ENCODE measurements at places on chromosomes 5 and 9.
A peak's percentile ranks its signal among the peaks of the same experiment; 100 is the strongest.

DNA sequence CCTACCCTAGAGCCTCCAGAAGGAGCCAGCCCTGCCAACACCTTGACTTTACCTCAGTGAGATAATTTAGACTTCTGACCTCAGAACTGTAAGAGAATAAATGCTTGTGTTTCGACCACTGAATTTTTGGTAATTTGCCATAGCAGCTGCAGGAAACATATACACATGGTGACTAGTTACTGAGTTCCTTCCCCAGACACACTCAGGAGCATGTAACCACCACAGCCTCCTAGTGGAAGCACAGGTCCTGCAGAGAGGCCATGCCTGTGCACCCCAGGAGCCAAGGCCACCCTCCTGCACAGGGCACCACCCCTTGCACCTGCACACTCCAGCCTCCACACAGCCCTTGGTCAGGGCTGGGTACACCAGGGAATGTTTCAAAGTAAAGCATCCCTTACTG lies 7.6 kb upstream of the CAMSAP1 start:
- no peak for DNase-seq

DNA sequence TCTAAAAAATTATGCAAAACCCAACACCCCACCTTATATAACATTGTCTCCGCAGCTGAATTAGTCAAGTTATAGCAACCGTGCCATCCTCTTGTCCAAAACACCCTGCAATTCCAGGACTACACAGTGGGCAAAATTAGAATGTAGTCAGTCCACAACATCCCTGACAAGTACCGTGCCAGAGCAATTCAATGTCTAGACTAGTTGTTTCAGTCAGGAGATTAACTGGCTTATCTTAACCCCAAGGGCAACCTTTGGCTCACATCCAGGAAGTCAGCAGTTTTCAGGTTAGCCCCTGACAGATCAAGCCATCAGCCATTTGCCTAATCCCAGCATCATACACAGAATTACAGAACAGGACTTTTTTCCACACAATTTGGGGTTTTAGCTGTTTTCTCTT lies 240.8 kb upstream of the TMEM161B start:
- no peak for DNase-seq

GRCh38 chr9:93657331-93658111 lies 81.1 kb downstream of the PHF2 start:
- no peak for DNase-seq

GRCh38 chr9:108900176-108900575 lies 33.7 kb downstream of the ELP1 start:
- DNase-seq: no peak

DNA sequence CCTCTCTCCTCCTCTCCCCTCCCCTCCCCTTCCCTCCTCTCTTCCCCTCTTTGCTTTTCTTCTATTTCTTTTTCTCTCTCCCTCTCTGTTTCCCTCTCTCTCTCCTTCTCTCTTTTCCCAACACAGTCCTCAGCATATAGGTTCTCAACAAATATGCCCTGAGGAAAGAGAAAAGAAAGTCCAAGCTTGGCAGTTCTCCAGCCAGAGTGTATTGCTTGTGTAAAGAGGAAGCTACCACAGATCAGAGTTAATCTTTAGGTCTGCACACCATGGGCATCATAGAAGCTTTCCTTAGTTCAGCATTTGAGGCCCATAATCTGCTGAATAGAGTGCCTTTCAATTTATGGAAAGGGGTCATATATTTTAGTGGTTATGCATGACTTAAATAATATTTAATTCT lies 382.8 kb upstream of the WWC1 start:
- DNase-seq: no peak

DNA sequence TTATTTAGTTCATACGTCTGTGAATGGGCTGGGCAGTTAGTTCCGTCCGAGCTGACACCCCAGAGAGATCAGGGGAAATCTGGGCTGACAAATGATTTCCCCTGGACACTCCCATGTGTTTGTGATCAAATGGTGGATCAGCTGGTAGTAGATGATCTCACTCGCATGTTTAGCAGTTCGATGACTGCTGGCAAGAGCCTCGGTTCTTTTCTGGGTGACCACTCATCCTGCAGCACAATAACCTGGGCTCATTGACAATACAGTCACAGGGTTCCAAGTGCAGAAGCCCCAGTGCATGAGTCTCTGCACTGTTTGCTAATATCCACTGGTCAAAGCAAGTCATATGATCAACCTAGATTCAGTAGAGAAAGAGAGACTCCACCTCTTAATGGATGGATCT lies 155.9 kb downstream of the NR2F1-AS1 start:
- no peak for DNase-seq

GRCh38 chr5:52754051-52754450 lies 33.7 kb upstream of the ITGA1 start:
- no peak for DNase-seq

GRCh38 chr5:145984072-145984471 lies 47.7 kb downstream of the SH3RF2 start:
- no peak for DNase-seq

DNA sequence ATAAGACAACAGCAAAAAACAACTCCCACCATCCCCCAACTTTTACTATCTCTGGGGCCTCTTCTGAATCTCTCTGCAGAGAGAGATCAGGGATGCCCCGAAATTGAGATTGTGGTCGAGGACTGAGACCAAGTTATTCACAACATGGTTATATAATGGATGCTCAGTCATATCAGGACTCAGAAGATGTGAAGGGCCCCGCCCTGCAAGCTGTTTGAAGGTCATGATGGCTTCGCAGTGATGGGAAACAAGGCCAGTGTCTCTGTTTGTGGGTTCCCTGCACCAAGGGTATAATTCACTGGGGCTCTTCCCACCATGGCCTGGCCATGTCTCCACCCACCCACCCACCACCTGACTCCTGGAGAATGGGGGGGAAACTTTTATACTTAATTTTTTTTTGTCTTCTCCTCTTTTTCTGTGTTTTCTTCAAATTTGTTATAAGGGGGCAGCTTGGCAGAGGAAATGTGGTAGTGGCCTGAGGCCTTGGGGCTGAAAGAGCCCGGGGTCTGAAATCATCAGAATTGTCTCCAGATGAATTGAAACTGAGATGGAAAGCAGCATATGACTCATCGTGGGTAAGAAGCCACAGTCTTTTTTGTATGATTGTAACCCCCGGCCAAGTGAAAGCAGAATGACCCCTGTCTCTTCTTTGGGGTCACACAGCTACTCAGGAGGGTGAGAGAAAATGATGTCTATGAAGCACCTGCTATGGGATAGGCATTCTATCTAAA lies 15.0 kb upstream of the TEX48 start:
- peak; percentile 51 for DNase-seq

DNA sequence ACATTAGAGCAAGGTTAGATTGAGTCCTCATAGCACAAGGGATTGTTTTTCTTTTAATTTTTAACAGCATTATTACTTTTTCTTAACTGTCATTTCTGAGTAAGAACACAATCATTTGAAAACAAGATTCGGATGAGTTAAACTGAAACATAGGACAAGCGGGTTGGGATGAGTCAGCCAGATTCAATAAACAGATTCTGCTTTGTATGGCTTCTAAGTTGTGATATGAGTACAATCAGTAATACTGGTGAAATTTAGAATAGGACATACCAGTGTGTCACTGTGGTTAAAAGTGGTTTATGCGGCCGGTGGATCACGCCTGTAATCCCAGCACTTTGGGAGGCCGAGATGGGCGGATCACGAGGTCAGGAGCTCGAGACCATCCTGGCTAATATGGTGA lies 364.3 kb upstream of the CDH10 start:
- DNase-seq: no peak

DNA sequence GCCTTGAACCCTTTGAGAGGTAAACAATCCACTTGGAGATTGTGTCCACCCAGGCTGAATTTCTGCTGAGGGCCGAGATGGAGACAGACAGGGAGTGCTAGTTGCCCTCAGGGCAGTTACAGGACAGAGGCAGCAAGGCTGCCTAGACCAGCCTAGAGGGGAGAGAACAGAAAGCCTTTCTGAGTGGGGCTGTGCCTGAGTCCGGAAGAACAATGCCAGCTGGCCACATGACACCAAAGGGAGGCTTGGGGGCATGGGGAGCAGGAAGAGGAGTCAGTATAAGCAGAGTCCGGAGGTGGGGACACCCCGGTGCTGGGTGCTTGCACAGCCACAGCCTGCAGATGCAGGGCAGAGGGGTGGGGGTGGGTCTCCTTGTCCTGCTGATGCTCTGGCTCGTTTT lies 145.7 kb downstream of the CFAP90 start:
- DNase-seq: no peak

DNA sequence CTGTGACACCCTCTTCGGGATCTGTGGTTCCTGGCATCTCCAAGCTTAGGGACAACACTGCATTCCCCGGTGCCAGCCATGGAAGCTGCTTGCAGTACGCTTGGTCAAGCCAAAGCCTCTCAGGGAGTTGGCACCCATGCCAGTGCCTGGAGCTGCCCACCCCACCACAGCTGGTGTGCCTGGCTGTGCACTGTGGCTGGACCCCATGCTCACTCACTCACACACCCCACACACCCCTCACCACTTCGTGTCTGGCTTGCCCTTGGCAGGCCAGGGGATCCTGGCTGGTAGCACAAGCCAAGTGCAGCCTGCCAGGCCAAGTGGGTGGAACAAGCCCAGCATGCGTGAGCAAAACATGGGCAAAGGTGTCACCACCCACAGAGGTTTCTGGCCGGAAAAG lies 324.5 kb upstream of the PTGER4 start:
- no peak for DNase-seq

- no peak for DNase-seq
Observed at GRCh38 chr5:31194892-31195555, 1.5 kb downstream of the CDH6 start.

- DNase-seq: no peak
Observed at GRCh38 chr5:140964356-140964755, 1.9 kb upstream of the PCDHAC2 start.

GRCh38 chr5:101278011-101278687 lies 375.1 kb upstream of the ST8SIA4 start:
- DNase-seq: no peak

DNA sequence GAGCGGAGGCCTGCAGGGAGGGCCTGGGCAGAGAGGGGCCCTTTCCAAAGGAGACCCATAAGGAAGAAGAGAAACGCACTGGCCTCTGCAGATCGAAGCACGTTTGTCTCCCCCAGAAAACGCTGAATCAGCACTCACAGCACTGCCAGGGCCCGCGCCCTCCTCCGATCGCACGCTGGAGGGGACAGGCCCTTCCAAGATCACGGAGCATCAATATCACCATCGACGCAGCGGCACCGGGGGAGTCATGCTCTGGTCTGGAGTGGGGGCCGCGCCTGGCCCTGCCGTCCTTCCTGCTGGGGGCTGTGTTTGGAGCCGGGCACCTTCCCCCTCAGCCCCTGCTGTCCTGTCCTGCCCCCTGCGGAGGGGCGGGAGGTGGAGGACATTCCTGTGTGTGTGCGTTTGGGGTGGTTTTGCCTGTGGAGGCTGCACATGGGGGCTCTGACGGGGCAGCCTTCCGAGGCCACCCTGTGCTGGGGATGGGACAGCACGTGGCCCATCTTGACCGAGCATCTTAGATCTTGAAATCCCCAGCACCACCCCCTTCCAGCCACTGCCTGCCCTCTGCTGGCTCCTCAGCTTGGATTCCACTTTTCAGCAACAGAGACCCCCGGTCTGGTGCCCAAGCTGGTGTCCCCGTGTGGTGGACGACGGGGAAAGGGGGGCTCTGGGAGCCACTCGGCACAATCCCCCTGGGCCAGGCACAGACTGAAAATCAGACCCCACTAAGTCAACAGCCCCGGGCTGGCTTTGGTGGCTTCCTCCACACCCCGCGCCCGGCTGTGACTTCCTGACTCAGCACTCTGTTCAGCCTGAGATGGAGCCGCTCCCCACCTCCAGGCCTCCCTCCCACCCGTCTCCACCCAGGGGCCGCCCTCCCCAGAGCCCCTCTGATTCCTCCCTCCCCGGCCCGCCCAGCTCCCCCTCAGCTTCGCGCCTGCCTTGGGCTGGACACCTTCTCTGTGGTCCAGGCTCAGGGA lies 8.3 kb downstream of the TMEM250 start:
- DNase-seq: no peak

- no peak for DNase-seq
Observed at GRCh38 chr5:137264041-137264440, 235.1 kb downstream of the SPOCK1 start.

GRCh38 chr5:78672154-78672553 lies 23.6 kb upstream of the LHFPL2 start:
- no peak for DNase-seq

- DNase-seq: no peak
Observed at GRCh38 chr5:126369995-126370731, 53.0 kb upstream of the GRAMD2B start.

DNA sequence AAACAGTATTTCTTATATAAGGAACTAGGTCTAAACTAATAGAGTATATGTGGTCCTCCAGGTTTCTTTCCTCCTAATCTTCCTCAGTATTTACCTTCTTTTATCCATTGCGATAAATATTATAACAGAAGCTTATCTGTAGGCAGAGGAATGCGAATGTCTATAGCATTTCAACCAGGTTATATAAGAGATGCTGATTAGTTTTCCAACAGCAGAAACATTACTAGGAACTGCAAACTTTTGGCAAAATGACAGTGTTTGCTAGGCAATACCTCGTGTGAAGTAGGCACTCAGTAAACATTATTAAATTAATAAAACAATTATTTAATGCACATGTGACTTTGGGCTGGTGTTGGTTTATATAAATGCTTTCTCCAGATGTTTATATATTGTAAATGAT lies 206.5 kb downstream of the GABRB2 start:
- no peak for DNase-seq

DNA sequence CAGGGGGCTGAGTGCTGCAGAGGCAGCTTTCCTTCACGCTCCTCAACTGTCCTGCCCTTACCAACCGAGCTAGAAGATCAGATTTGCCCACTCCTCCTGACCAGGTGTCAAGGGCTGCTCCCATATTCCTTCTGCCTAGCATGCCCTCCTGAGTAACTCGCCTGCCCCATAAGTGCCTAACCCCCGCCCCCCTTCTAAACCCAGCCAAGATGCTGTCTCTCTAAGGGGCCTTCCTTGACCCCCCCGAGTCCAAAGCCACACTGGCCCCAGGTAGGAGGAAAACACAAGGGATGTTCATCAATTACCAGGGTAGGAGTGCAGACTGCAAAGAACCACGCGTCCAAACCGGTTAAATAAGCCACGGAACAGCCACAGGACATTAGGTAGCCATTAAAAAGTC lies 4.8 kb downstream of the CCDC69 start:
- no peak for DNase-seq

DNA sequence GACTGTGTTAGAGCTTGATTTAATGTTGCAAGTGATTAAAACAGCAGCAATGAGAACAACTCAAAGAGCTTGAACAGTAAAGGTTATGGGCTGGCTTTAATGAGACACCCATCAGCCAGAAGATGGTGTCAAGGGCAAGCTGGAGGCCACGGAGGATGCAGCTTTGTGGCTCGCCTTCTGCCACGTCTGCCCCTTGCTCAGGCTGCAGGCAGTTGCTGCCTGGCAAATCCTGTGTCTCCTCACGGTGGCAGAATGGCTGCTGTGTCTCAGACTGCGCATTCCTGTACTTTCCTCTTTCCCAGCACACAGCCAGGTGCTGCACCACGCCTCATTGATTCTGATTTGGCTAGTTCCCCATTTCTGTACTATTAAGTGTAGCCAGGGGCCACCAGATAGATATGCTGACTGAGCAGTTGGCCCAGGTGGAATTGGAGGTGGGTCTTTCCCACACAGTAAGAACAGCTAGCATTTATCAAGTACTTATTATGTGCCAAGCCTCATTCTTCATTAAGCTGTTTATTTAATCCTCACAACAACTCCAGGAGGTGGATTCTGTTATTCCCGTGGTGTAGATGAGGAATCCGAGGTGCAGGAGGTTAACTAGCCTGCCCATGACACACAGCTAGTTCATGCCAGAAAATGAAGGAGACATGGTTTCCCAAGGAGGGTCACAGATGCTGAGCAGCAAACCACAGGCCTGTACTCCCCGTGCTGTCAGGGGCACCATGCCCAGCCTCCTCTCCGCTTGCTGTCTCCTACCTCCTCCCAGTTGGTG lies 3.5 kb downstream of the NXNL2 start:
- DNase-seq: no peak

- DNase-seq: no peak
Observed at GRCh38 chr5:139474890-139475791, 4.3 kb downstream of the SMIM33 start.
